T-helper 17 cell (primary cell): ENCODE measurements at places on chromosomes 13 and 19.

GRCh38 chr13:72004246-72004645 is 137.2 kb upstream of the DACH1 start:
- H3K4me1 ChIP-seq, result no peaks in the 10 kb centered on the region
- H3K27ac ChIP-seq, result no peak overlapping the region
- no peaks in the 10 kb centered on the region for H3K36me3 ChIP-seq
- H3K4me3 ChIP-seq, result no peak overlapping the region
- H3K27me3 ChIP-seq, result no peaks in the 10 kb centered on the region

DNA sequence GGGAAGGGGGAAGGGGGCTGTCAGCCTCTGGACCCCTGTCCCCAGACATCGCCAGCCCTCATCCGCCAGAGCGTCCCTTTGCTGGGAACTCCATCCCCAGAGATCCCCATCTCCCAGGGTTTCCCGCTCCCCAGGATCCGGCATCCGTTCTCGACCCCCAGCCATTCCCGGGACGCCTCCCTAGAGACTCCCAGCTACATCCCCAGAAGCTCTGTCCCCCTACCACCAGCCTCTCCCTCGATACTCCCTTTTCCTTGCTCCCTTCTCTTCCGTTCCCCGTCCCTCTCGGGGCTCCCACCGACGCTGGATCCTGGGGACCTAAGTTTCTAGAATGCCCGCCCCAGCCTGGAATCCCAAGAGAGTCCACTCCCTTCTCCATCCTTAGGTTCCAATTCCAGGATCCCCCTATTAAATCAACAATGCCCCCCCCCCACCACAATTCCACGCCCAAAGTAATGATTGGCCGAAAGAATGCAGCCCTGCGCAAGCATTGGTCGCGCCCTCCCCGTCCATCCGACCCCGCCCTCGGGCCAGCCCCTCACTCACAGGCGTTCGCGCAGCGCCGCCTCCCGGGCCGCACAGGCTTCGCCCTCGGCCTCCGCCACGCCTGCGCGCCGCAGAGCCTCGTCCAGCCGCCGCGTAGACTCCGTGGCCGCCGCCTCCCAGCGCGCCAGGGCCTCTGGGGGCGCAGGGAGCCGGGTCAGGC is 3.2 kb downstream of the CCDC194 start:
- no peaks in the 10 kb centered on the region for H3K36me3 ChIP-seq
- H3K27me3 ChIP-seq, result no peaks in the 10 kb centered on the region
- peak overlapping the region; percentile 97 for H3K4me3 ChIP-seq

- DNase-seq, result peak; percentile 53
- peak overlapping the region; percentile 78 for H3K4me3 ChIP-seq
- H3K36me3 ChIP-seq, result no peaks in the 10 kb centered on the region
- H3K4me1 ChIP-seq, result peaks cover 54% of the 10 kb centered on the region
These were observed 180.6 kb downstream of the FOXO1 start for GRCh38 chr13:40485611-40486517.

DNA sequence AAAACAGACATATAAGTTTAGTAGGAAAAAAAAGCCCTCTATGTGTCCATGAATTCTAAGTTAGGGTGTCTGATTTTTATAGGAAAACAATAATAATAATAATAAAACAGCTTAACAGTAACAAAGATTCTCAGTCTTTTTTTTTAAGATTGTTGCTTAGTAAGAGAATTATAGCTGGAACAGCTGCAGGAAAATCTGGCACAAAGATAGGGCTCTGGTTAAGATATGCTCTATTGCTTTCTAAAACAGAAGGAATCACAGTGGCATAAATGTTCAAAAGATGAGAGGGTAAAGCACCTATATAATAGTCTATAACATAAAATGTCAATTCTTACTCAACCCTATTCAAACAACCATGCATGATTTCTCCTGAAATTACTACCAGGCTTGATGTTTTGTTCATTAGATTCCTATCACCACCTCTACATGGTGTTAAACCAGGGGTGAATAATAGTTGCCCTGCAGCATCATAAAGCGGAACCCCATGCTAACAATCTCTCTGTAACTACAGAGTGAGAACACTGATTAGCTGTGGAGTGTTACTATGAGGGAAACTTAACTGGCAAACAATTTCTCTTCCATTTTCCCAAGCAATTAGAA is 541.4 kb upstream of the MIR17HG start:
- DNase-seq, result no peak
- no peaks in the 10 kb centered on the region for H3K36me3 ChIP-seq
- no peak overlapping the region for H3K4me3 ChIP-seq
- H3K27me3 ChIP-seq, result no peaks in the 10 kb centered on the region
- no peak overlapping the region for H3K27ac ChIP-seq
- no peaks in the 10 kb centered on the region for H3K4me1 ChIP-seq

DNA sequence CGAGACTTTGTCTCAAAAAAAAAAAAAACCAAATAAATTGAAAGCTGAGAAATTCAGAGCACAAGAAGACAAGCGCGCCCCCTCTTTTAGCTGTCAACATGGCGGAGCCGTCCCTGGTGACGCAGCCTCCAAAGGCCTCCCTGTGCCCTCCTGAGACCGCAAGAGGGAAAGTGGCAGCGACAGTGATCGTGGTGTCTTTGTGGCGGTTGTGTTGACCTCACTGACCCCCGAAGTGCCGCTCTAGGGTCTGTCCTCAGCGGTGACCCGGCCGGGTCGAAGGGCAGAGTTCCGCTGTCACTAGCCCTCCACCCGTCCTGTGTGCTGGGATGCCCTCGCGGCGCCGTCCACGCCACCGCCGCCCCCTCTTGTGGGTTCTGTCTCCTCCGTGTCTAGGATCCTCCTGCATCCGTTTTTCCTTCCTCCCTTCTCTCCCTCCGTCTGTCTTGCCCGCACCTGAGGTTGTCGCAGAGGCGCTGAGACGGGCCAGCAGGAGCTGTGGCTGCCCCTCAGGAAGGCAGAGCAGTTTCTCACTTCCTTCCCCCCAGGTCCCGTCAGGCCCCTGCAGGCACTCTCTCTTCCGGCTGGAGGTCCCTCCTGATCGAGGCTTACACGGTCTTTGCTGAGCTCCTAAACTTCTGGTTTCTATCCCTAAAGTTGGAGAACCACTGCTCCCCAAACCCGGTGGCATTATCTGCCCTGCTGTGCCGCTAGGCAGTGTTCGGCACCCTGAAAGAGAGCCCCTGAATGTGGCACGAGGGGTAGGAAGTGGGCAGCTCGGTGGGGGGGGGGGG is 7.2 kb downstream of the UHRF1 start:
- H3K27ac ChIP-seq, result peak overlapping the region; percentile 96
- no peaks in the 10 kb centered on the region for H3K27me3 ChIP-seq
- peak overlapping the region; percentile 99 for H3K4me3 ChIP-seq
- DNase-seq, result peak; percentile 24

DNA sequence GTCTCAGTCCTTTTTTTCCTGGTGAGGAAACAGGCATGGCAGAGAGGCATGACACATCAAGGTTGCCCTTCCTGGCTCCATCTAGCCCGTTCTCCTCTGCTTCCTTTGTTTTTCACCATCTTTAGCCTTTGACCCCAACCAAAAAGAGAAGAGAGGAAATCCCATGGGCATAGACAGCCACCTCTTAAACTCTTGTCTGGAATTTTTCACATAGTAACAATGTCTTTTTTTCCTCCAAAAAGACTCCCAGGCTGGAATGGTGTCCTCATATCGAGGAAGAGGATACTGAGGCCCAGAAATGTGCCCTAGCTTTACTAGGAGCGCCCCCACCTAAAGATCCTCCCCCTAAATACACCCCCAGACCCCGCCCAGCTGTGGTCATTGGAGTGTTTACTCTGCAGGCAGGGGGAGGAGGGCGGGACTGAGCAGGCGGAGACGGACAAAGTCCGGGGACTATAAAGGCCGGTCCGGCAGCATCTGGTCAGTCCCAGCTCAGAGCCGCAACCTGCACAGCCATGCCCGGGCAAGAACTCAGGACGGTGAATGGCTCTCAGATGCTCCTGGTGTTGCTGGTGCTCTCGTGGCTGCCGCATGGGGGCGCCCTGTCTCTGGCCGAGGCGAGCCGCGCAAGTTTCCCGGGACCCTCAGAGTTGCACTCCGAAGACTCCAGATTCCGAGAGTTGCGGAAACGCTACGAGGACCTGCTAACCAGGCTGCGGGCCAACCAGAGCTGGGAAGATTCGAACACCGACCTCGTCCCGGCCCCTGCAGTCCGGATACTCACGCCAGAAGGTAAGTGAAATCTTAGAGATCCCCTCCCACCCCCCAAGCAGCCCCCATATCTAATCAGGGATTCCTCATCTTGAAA is at the start of gene GDF15:
GDF15 (plus strand) TSS at position 484 of the 868 bp plus-strand sequence; CDS start at position 516, 32 bp downstream.
- H3K27me3 ChIP-seq, result peaks cover 51% of the 10 kb centered on the region
- no peak within 1 kb of the TSS for H3K4me3 ChIP-seq
- no peak for DNase-seq
- H3K36me3 ChIP-seq, result no peaks in the 10 kb centered on the region
